ENCODE measurements at places on chromosomes 13 and 19.
A peak's percentile ranks its signal among the peaks of the same experiment; 100 is the strongest.

GRCh38 chr19:30086916-30087315, 144.9 kb downstream of the URI1 start:
- no peak for DNase-seq

- DNase-seq = no peak
Observed at GRCh38 chr19:49767381-49767780, 580 bp downstream of the AP2A1 start.

GRCh38 chr13:90899416-90899815, 448.1 kb upstream of the MIR17HG start:
- DNase-seq = no peak

DNA sequence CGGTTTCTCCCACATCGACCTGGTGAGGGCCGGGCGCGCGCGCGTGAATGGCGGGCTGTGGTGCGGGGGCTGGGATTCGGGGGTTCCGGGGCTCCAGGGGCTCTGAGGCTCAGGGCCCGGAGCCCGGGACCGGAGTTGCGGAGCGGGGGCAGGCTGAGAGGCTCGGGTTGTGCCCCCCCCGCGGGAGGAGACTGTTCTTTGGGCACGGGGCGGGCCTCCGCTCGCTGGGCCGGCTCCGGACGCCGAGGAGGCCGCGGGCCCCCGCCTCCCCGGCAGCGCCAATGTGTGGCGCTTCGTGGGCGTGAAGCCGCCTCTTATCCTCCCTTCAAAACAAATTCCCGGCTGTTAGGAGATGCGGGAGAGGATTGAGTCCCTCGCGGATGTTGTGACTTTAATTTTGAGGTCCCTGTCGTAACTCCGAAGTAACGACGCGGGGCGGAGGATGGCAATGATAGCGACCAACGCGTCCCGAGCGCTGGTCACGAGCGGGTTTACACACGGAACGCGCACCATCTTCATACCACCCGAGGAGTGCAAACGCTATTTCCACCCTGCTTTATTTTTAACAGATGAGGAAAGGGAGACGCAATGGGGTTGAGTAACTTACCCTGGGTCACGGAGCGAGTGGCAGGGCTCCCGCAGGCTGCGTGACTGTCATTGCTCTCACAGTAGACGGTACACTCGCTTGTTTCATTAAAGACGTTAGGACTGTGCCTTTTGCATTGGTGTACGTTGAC, 536 bp downstream of the UBA2 start:
- peak; percentile 68 for DNase-seq

DNA sequence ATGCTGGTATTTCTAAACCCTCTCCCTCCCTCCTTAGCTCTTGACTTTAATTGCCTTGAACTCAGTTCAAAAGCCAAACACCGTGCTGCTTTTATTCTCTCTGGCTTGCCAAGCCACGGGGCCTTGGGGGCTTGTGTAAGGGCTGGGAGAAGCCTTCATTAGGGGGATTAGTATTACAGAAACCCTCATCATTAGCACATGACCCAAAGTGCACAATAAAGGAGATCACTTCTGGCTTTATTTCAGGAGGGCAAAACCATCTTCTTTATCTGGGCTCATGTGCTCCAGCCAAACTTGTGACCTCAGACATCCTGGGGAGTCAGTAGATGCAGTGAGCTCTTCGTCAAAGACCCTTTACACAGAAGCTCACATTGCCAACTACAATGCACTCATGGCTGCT, at the start of gene DCT:
DCT (minus strand) TSS at position 67 of the 400 bp plus-strand sequence. CDS start 427 bp downstream, outside the sequence.
- DNase-seq = no peak

- no peak for DNase-seq
Observed at GRCh38 chr13:44463759-44464158, 90.1 kb downstream of the SERP2 start.

GRCh38 chr13:46160471-46161066, 21.4 kb downstream of the LCP1 start:
- peak; percentile 68 for DNase-seq

DNA sequence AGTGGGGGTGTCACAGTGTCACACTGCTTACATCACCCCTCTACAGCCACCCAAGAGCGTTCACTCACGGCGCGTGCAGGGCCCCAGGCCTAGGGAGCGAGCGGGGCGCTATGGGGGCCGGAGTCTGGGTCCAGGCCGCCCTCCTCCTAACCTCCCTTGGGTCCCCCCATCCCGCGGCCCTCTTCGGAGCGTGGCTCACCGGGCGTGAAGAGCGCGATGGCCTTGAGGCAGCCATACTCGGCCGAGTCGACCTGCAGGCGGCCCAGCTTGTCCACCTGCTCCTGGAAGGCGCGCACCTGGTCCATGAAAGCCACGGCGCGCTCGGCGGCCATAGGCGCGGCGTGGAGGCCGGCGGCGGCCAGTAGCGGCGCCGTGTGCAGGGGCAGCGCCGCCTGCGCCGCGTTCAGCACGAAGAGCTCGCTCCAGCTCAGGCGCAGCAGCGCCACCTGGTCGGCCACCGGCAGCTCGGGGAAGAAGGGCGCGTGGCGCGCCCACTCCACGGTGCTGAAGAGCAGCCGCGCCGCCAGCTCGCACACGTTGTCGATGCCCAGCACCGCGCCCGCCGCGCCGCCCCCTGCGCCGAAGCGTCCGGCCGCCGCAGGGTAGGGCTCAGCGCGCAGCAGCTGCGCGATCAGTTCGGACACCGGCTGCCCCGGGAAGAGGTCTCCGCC, 9.4 kb downstream of the OCEL1 start:
- peak; percentile 46 for DNase-seq

GRCh38 chr19:43738780-43739211, 16.0 kb downstream of the SMG9 start:
- DNase-seq = peak; percentile 73

DNA sequence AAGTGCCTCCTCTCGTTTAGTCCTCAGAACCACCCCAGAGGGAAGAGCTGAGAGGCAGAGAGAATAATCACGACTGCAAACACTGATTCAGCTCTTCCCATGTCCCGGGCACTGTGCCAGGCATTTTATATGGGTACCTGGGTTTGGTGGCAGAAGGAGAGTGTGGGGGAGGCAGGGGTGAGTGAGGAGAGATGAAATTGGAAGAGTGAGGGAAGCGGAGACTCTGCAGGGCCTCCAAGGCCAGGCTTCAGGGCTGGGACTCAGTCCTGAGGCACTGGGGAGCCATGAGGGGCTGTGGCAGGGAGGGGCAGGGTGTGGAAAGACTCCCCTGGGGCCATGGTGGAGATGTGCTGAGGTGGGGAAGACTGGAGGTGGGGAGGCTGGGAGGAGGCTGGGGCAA, 8.7 kb downstream of the SYNGR4 start:
- no peak for DNase-seq

GRCh38 chr19:47509973-47510372, 4.9 kb downstream of the NAPA start:
- DNase-seq = no peak

DNA sequence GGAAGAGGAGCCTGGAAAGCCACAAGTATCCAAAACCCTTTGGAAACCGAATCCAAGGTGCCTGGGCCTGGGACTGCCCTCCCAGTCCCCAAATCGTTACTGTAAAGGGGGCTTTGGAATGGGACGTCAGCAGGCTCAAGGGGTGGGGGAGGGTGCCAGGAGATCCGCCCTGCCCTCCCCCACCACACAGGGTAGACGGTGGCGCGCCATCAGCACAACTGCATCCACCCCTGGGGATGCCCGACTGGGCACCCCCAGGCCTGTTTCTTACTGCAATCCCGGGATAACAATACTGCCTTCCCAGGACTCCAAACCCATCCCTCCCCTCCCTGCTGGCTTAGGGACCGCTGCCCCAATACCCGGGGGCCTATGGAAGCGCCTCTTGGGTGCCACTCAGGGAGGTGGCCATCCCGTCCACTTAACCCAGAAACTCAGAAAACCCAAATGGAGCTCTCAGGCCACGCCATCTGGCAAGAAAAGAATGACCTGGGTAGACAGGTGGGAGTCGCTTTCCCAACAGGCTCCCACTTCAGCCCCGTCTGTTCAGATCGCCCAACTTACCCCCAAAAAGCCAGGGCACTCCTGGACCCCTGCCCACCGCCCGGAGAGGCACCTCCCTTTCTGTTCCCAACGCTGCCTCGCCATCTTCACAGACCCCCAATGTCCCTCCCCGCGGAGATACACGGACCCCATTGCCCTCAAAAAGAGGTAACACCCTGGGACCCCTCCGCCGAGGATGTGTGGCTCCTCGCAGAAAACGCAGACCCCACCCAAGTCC, 2.4 kb downstream of the KLF16 start:
- DNase-seq = no peak

- no peak for DNase-seq
Observed at GRCh38 chr13:98915563-98915962, 62.3 kb downstream of the DOCK9 start.

GRCh38 chr19:31127134-31127967, 221.9 kb downstream of the TSHZ3 start:
- no peak for DNase-seq

GRCh38 chr13:27783111-27783510, 9.2 kb upstream of the GSX1 start:
- DNase-seq = no peak

GRCh38 chr19:3056417-3057088, 5.7 kb downstream of the TLE5 start:
- no peak for DNase-seq

GRCh38 chr13:43009506-43009905, 13.9 kb upstream of the DNAJC15 start:
- DNase-seq = no peak

GRCh38 chr13:40024204-40024966, 368.9 kb downstream of the COG6 start:
- DNase-seq = no peak

DNA sequence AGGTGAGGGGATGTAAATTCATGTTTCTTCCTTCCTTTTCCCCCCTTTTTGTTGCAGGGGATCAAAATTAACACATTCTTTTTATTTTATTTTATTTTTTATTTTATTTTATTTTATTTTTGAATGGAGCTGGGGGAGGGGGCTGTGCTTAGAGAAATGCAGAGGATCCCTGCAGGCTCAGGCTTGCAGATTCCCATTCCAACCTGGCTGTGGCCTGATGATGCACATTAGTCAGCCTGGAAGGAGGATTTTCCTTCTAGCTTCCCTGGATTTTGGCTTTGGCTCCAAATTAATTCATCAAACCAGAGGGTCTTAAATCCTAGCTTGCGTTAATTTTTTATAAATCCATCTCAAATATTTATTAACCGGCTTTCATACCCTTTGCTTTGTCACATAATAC, 67.0 kb downstream of the FREM2 start:
- no peak for DNase-seq

GRCh38 chr19:13788991-13789390, 6.3 kb upstream of the ZSWIM4 start:
- DNase-seq = peak; percentile 58

- DNase-seq = no peak
Observed at GRCh38 chr13:98405690-98406344, 171.1 kb downstream of the STK24 start.

GRCh38 chr19:13881692-13882418, 4.9 kb downstream of the NANOS3 start:
- DNase-seq = peak; percentile 73

DNA sequence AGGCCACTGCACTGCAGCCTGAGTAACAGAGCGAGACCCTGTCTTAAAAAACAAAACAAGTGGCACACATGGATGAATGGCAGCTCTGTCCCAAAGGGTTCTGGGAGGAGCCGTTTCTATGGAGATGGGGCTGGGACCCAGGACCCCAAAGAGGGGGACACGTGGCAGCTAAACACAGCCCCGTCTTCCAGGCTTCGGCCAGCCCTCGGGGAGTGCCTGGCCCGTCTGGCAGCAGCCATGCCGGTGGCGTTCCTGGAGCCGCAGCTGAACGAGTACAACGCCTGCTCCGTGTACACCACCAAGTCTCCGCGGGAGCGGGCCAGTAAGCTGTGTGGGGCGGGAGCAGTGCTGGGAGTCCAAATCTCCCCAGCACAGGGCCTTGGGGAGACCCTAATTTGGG, 82.4 kb downstream of the RYR1 start:
- no peak for DNase-seq

GRCh38 chr19:50658441-50659317, 9.4 kb downstream of the C19orf81 start:
- DNase-seq = peak; percentile 51

GRCh38 chr19:32719611-32720059, at the start of gene TDRD12:
Gene TDRD12, plus strand, starts transcription at chr19:32719767. Its CDS starts 306 bp downstream, at chr19:32720073.
- DNase-seq = no peak

DNA sequence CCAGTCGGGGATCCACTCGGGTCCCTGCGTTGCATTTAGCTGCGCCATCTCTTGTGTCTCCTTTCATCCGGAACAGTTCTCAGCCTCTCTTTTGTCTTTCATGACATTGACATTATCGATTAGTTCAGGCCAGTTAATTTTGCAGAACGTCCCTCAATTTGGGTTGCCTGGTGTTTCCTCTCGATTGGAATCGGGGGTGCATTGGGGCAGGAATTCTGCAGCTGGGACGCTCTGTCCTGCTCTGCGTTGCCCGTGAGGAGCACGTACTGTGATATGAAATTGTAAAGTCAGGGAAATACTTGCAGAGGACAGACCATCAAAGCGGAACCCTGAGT, 22.4 kb downstream of the MARK4 start:
- no peak for DNase-seq

DNA sequence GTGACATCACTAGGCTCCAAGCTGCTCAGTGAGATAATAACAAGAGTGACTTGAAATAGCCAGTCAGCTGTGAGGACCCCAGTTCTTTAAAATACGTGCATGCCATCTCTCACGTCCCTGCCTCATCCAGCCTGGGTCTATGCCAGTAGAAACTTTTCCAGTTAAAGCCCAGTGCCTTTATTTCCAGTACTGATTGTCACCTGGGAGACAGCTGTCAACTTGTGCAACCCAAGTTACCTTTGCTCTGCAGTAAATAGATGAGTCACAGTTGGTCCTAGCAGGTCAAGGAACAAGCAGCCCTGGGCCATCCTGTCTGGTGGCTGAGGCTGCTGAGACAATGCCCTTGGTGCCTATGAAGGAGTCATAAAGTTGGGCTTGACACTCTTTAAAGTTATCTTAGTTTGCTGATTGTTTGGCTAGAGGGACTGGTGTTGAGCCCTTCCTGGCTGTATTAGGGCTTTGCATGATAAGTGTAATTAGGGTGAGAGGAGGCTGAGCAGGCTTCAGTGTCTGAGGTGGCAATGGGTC, 228.7 kb downstream of the LACC1 start:
- DNase-seq = no peak

DNA sequence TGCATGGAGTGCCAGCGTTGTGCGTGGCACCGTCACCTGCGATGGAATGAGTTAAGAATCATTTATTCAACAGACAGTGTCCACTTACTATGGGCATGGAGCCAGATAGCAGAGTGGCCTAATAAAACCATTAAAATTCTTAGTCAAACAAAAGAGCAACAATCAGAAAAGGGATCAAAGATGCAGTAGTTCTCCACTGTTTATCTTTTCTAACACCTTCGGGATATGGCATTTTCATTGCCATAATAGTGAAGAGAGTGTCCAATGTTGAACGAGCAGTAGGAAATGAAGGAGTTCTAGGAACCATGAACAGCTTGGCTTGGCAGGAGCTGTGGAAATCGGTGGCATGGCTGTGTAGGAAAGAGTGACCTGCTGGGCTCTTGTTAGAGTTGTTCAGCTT, 2.0 kb downstream of the TNFSF11 start:
- no peak for DNase-seq

GRCh38 chr13:75415171-75415570, 66.8 kb downstream of the TBC1D4 start:
- no peak for DNase-seq

GRCh38 chr13:35159041-35159440, 217.0 kb downstream of the NBEA start:
- DNase-seq = no peak
